ENCODE measurements at places on chromosomes 5 and 9.

GRCh38 chr5:124738681-124739633, 7.5 kb downstream of the ZNF608 start:
- no peak for DNase-seq

DNA sequence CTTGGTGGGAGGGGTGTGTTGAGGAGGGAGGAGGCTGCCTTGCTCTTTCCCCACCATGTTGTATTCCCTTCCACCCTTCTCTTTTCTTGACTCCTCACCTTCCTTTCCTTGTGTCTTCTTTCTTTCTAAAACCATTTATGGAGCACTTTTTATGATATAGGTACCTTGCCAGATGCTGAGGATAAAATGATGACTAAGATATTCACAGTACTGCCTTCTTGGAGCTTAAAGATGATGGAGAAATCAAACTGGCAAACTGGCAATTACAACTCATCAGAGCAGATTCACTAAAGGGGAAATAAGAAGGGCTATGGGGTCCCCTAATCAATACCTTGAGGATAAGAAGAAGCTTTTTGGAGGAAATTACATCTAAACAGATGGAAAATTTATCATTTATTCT, 273.2 kb upstream of the MEF2C start:
- no peak for DNase-seq

- DNase-seq: no peak
These were observed 60.1 kb downstream of the KCTD16 start for GRCh38 chr5:144230806-144231205.

GRCh38 chr9:76985581-76985980, 33.9 kb upstream of the FOXB2 start:
- no peak for DNase-seq

GRCh38 chr5:2864515-2865105, 113.1 kb upstream of the IRX2 start:
- no peak for DNase-seq

DNA sequence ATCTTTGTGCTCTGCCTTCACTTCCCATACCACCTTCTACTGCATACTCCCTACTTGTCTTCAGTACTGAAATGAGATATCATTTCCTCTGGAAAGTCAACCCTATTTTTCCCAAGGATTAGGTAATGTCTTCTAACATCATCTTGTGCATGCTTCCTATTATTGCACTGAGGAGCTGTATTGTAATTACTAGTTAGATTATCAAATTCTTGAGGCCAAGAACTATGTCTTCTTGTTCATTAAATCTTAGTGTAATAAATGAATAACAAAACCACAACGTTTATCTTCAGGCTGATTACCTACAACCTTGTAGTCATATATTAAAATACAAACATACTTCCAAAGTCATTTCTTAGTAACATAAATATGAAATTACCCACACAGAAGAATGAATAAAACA, 87.9 kb upstream of the POU5F2 start:
- DNase-seq: no peak

DNA sequence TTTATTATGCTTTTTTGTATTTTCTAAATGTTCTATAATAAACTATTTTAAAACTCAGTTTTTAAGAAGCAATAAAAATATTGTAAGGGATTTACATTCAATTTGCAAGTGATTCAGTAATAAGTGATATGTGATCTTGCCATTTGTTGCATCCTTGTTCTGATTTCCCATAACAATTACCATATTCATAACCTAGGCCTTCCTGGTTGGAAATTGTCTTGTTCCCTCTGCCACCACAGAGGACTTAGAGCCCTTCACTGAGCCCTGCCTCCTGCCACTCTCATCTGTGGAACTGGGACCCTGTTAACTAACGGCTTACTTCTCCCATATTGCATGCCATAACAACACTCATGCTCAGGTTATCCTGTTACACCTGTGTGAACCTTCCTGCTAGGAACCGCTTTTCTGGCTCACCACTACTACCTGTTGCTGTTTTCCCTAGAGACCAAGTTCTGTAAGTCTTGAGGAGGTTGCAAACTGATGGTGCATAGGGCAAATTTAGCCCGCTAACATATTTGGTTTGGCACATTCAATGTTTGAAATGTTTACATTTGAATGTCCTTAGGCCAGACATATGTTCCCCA, 32.9 kb upstream of the DTWD2 start:
- DNase-seq: no peak

DNA sequence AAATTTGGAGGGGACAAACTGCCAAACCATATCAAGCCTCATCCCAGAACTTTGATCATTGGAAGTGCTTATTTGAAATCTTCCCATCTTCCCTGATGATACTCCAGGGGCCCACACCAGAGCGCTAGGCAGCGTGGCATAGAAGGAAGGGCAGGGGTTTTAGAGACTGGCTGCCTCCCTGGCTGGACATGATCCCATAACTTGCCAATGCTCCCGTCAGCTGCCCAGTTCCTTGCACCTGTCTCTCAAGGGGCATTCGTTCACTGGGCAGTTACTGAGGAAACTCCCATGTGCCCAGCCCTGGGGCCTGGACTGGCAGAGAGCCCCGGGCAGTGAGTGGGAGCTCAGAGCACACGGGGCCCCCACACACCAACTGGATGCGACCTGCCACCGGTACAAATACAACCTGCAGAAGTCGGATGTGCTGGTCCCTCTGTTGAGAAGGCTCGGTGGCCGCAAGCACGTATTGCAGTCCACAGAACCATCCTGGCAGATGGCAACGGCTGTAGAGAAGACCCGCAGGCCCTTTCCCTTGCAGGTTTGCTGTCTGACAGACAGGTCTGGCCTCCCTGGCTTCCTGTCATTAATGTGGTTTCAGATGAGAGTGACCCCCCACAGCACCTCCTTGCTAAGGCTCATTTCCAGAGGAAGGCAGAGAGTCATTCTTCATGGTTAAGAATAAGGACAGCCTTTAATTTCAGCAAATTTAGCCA, 122.4 kb downstream of the MVB12B start:
- no peak for DNase-seq

- DNase-seq: no peak
These were observed 110.1 kb upstream of the TLE4 start for GRCh38 chr9:79461712-79462111.

- DNase-seq: no peak
These were observed 90.3 kb upstream of the ZNF462 start for GRCh38 chr9:106772523-106773290.

DNA sequence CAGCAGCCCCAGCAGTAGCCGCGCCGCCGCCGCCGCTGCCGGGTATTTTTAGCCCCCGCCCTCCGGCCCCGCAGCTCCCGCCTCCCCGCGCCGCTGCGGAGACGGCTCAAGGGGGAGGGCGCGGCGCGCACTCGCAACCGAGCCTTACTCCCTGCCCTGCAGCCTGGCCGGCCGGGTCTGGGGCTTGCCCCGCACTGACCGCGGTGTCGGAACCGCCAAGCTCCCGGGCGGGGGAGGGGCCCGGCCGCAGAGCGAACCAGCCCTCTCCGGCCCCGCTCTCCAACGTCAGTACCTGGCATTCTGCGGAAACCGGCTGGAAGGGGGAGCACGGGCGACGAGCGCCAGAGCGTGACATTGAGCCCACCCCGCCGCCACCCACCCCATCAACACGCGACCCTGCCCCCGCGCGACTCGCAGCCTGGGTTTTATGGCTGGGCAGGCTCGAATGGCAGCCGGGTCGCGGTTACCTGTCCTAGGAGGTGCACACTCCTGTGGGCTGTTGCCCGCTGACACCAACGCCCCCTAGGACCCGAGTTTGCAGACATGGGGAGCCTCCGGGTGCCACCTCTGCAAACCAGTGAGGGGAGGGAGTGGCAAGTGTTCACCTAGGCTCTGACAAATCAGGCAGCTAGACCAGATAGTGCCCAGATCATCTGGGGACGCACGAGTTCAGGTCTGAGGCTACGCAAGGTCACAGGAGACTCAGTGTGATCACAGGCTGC, at the start of gene ACSL6:
TSS of gene ACSL6 (minus strand) at position 37 of the 722 bp plus-strand sequence. CDS start 105 bp downstream, outside the sequence.
- peak; percentile 30 for DNase-seq

DNA sequence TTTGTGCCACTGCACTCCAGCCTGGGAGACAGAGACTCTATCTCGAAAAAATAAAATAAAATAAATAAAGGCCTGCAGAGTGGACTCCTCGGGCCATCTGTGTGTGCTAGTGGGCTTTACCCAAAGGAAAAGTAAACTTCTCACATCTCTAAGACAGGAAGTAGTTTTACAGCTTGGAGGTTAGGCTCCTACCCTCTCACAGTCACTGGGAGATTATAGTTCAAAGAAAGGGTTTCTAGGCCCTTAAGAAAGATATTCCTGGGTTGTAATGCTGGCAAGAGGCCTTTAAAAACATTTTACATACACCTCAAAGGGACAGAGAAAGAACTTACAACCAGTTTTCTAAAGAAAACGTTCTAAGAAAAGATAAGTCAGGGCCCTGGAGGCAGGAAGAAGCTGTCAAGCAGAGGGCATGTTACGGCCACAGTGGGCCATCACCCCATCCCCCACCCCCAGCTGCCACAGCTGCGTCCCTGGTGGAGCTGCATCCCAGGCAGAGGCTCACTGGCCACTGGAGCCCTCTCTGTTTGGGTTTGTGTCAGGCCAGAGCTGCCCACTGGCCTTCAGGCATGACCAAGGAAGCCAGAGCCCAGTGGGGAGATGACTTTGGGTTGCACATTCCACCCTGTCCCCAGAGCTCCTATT, 78.1 kb upstream of the CDK20 start:
- DNase-seq: no peak

- no peak for DNase-seq
These were observed 61.0 kb upstream of the RAD23B start for GRCh38 chr9:107222020-107222522.

DNA sequence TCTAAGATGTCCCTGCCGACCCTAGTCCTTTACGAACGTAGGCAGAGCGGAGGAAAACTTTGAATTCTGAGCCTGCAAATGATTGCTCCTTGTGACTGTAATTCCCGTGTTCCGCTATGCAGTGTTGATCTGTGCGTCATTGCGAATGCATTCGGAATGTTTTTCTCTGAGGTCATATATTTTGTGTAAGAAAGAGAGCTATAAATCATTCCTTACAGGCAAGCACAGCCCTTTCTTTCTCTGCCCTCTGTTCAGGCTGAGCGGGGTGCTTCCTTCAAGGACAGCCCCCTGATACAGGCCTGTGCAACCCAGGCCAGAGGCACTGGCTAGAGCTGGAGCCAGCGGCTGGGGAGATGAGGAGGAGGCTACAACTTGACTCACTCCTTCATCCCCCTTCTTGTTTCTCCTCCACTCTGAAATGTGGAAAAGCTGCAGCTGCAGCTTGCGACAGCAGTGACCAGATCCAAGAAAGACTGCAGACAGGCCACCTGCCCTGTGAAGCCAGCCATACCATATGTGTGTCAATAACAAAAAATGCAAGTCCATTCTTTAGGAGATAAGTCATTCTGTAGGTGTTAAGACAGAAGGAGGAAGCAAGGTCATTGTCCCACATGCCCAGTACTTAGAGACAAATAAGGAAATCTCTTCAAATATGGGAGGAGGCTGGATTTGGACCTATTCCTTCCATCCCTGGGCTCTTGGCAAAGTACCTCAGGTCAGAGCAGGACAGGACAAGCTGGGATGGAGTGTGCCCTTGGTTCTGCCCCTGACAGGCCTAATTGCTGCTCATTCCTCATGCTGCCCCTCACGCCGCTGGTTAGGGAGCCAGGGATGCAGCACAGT, 345.7 kb upstream of the WWC1 start:
- no peak for DNase-seq

DNA sequence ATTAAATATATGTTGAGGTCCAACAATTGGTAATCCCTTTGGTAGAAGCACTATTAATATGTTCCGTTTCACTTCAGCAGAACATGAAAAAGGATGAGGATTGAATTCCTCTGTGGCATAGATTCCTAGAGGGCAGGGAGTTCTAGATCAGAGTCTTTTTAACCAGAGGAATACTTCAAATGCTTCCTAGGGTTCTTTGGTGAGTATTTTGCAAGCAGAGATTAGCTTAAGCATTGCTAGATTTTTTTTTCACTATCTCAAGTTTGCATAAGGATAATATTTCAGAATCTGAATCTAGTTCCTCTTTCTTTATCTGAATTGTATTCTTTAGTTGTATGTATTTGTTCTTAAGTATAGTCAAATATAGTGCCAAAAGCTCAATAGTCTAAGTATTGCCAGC, 116.6 kb upstream of the ADAMTSL1 start:
- DNase-seq: no peak

DNA sequence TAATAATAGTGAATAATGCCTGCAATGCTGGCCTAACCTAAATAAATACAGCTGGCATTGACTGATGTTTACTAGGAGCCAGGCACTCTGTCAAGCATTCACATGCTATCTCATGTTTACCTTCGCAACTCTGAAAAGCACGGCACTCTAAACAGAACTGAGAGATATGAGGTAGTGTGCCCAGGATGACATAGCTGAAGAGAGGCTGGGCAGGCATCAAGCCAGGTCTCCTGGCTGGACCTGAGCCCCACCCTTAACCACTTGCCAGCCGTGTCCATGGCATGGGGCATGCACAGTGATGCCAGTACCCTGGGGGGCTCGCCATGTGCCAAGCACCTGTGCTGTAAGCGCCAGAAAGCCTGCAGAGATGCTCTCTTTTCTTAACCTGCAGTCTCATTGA, 119.4 kb upstream of the MVB12B start:
- DNase-seq: no peak

GRCh38 chr5:53913941-53914340, 353.5 kb downstream of the NDUFS4 start:
- DNase-seq: no peak

DNA sequence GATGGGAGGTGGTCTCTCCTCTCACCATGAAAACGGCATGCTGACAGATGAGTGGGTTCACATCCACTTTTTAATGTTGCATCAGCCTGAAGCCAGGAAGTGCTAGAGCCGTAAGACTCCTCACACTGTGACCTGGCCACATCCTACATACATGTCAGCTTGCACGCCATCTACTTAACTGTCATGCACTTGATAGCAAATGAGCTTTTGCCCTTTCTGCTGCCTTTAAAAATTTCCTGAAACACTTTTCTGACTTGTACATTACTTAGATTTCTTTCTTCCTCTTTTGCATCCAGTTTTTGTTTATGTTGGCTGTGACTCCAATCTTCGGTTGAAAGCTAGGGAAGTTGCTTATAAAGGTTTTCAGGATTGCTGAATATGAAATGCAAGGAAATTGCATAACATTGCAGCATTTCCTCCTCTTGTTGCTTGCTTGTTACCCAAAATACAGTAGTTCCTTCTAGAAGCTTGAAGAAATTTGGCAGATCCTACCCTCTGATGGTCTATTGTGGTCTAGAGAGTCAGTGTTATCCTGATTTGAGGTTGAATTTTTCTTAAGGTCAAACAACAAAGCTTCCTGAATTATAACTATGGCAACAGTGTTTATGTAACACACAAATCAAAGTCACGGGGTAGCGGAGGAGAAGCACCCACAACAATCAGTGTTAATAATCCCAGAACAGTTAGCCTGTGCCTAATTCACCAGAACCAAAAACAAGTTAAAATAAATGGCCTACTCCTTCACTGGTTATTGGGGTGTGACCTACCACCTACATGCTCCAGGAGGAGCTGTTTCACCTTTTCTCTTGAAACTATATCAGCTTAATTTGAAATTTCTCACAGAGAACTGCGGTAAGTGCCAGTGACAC, 232.5 kb downstream of the ARHGAP26 start:
- DNase-seq: peak; percentile 40
